ENCODE measurements at places on chromosomes 7 and 10.

- H3K4me1 ChIP-seq = no peaks in the 10 kb centered on the region
- H3K36me3 ChIP-seq = peaks cover 3% of the 10 kb centered on the region
- no peak overlapping the region for H3K4me3 ChIP-seq
- no peak for DNase-seq
- no peak overlapping the region for H3K27ac ChIP-seq
Measured at GRCh38 chr7:66257481-66257880, 52.3 kb downstream of the TPST1 start.

DNA sequence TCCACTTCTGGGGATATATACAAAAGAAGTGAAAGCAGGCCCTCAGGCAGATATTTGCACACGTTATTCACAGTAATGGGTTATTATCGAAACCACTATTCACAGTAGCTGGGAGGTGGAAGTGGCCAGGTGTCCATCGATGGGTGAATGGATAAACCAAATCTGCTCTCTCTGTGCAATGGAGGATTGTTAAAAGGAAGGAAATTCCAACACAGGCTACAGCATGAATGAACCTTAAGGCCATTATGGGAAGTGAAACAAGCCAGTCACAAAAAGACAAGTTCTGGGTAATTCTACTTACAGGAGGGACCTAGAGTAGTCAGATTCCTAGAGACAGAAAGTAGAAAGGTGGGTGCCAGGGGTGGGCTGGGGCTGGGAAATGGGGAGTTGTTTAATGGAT, 48.5 kb upstream of the BHLHA15 start:
- no peak for DNase-seq
- H3K4me1 ChIP-seq = no peaks in the 10 kb centered on the region
- H3K36me3 ChIP-seq = peaks cover 2% of the 10 kb centered on the region
- H3K4me3 ChIP-seq = no peak overlapping the region
- H3K27ac ChIP-seq = no peak overlapping the region

DNA sequence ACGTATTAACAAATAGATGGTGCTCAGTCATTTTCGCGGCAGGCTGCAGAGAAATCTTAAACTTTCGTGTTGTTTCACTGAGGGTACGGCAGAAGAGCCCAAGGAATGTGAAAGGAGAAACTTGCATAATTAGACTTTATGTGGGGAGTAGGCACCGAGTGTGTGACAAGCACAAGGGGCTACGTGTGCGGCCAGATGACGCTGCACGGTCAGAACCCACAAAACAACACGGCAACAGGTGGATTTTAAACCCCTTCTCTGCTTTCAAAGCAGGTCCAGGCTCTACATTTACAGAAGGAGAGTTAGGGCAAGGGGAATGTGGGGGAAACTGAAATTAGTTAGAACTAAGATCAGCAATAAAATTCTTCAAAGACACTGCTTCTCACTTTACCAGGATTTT, 392 bp upstream of the UCN3 start:
- H3K27ac ChIP-seq = no peak overlapping the region
- H3K4me3 ChIP-seq = no peak overlapping the region
- no peaks in the 10 kb centered on the region for H3K36me3 ChIP-seq
- H3K4me1 ChIP-seq = peaks cover 14% of the 10 kb centered on the region
- no peak for DNase-seq

DNA sequence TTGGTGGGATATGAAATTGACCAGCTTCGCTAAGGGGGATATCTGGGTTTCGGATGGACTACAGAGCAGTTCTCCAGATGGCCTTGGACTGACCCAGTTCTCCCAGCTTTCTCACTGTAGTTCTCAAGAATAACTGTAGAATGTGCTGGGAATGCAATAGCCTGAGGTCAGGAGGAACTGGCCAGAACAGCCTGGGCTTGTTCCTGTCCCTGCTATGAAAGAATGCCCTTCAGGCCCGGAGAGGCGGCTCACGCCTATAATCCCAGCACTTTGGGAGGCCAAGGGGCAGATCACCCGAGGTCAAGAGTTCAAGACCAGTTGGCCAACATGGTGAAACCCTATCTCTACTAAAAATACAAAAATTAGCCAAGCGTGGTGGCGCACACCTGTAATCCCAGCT, 12.3 kb upstream of the TSPAN14 start:
- H3K4me1 ChIP-seq = peaks cover 24% of the 10 kb centered on the region
- no peaks in the 10 kb centered on the region for H3K27me3 ChIP-seq
- no peaks in the 10 kb centered on the region for H3K36me3 ChIP-seq
- H3K4me3 ChIP-seq = no peak overlapping the region
- no peak overlapping the region for H3K27ac ChIP-seq

- no peaks in the 10 kb centered on the region for H3K36me3 ChIP-seq
- no peaks in the 10 kb centered on the region for H3K27me3 ChIP-seq
- DNase-seq = no peak
- H3K27ac ChIP-seq = no peak overlapping the region
Measured at GRCh38 chr7:52940481-52940880, 95.0 kb upstream of the POM121L12 start.

DNA sequence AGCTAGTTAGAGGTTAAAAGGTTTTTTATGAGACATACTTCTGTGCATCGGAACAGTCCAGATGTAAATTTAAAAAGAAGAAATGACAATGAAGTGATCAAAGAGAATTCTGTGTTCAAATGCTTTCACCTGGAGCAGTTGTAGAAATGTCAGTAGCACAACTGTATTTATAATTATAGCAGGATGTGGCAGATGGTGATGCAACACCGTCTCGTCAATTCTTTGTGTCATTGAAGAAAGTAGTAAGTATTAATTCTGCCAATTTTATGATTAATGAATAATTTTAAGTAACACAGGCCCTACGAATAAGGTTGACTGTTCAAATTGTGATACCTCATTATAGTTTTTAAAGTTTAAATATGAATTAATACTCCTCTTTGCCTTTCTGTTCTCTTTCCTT, 171.1 kb downstream of the ADK start:
- no peaks in the 10 kb centered on the region for H3K27me3 ChIP-seq
- H3K4me1 ChIP-seq = peaks cover 2% of the 10 kb centered on the region
- H3K36me3 ChIP-seq = peaks cover 16% of the 10 kb centered on the region
- DNase-seq = peak; percentile 27
- H3K4me3 ChIP-seq = no peak overlapping the region

GRCh38 chr10:131269776-131270460, 41.6 kb downstream of the TCERG1L start:
- H3K36me3 ChIP-seq = no peaks in the 10 kb centered on the region
- no peaks in the 10 kb centered on the region for H3K27me3 ChIP-seq
- H3K4me1 ChIP-seq = no peaks in the 10 kb centered on the region

DNA sequence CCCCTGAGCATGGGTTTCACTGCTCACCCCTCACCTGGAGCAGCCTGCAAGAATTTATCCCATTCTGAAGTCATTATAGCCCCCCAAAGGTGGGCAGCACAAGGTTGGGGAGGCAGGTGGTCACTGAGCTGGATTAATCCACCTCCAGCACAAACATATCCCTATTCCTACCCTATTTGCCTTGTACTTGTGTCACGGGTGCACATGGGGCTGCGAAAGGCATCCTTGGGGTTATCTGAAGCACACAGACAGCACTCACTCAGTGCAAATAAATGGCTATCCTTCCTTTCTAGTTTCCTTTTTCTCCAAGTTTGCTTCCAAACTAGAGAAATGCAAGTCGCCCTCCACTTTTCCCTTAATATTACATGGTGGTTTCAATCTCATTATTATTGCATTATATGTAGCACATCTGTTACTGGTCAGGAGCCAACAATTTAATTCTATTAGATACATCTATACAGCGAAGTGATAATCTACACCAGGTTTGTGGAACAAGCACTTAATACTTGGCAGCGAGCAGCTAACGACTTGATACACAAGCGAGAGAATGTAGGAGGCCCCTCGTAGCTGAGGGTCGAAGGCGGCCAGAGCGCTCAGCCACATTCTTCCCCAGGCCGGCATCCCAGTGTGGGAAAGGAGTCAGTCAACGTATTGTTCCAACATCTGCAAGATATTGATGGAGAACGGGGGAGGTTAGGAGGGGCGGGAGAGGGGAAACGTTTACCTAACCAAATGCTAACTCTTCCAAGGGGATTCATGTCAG, 121.3 kb upstream of the HABP2 start:
- no peak for DNase-seq
- H3K4me1 ChIP-seq = no peaks in the 10 kb centered on the region
- H3K27ac ChIP-seq = no peak overlapping the region
- no peaks in the 10 kb centered on the region for H3K27me3 ChIP-seq
- no peak overlapping the region for H3K4me3 ChIP-seq

DNA sequence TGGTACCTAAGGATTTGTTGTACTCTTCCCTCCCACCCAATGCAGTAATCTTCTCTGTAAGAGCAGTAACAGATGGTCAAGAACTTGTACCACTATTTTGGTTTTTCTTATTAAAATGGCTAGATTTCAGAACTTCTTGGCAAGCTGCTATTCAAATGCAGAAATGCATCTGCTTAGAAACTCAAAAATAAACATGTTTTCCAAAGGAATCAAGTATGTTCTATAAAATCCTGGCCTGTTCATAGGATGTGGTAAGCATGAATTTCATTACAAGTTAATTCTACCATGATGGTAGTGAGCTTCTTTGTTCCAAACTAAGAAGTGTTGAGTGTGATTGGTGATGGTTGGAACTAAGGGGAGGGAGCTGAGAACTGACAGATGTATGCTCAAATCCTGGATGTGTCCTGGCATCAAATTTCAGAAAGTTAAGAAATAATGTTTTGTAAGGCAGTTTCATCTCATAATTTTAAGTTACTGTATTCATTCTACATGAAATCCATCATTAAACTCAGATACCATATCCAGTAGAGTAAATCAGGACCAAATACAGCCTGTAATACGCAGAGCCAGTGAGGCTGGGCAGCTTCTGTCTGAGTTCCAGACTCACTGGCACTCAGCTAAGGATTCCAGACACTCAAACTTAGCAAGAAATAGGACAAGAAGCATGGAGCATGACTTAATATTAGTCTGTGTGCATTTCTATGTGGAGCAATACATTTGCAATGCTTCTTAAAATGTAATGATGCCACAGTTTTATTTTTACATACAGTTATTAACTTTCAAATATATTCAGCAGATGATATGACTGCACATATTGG, 119.6 kb downstream of the TES start:
- H3K4me3 ChIP-seq = no peak overlapping the region
- DNase-seq = no peak
- H3K36me3 ChIP-seq = no peaks in the 10 kb centered on the region
- H3K27me3 ChIP-seq = no peaks in the 10 kb centered on the region
- H3K4me1 ChIP-seq = no peaks in the 10 kb centered on the region
- no peak overlapping the region for H3K27ac ChIP-seq

DNA sequence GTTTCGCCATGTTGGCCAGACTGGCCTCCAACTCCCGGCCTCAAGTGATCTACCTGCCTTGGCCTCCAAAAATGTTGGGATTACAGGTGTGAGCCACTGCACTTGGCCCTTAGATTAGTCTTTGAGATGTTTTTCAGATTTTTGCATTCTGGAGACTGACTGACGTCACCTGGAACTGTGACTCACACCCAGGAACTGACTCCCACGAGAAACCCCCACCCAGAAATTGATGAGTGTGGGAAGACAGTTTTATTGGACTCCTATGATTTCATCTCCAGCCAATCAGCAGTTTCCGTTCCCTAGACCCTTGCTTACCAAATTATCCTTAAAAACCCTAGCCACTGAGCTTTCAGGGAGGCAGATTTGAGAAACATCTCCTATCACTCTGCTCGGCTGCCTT, 867.3 kb downstream of the TYW1 start:
- no peaks in the 10 kb centered on the region for H3K27me3 ChIP-seq
- no peaks in the 10 kb centered on the region for H3K36me3 ChIP-seq
- no peak overlapping the region for H3K4me3 ChIP-seq
- no peaks in the 10 kb centered on the region for H3K4me1 ChIP-seq

GRCh38 chr7:11593322-11593721, 238.7 kb downstream of the THSD7A start:
- DNase-seq = no peak
- H3K4me3 ChIP-seq = no peak overlapping the region
- H3K27ac ChIP-seq = no peak overlapping the region
- no peaks in the 10 kb centered on the region for H3K4me1 ChIP-seq
- no peaks in the 10 kb centered on the region for H3K36me3 ChIP-seq

DNA sequence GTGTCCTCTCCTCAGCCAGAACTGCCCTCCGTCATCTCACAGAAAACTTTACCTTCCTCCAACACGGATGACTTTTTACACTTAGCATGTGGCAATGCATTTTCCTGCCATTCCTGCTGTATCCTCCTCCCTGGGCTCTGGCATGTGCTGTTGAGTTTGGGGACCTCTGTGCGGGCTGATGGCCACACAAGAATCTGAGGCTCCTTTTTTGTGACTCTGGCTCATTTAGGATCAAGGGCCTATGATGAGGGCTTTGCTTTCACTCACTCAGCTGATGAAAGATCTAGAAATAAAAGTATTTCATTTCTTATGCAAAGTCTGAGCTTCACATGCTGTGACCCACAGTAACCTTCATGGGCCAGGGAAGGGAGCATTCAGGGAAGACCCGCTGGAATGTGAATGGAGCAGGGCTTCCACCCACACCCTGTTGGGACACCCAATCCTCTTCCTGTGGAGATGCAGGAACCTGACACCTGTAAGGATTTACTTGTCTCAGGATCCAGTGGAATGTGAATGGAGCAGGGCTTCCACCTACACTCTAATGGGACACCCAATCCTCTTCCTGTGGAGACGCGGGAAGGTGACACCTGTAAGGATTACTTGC, 500.3 kb upstream of the MKI67 start:
- no peak overlapping the region for H3K27ac ChIP-seq
- H3K4me3 ChIP-seq = no peak overlapping the region
- DNase-seq = no peak
- H3K27me3 ChIP-seq = no peaks in the 10 kb centered on the region
- no peaks in the 10 kb centered on the region for H3K36me3 ChIP-seq

DNA sequence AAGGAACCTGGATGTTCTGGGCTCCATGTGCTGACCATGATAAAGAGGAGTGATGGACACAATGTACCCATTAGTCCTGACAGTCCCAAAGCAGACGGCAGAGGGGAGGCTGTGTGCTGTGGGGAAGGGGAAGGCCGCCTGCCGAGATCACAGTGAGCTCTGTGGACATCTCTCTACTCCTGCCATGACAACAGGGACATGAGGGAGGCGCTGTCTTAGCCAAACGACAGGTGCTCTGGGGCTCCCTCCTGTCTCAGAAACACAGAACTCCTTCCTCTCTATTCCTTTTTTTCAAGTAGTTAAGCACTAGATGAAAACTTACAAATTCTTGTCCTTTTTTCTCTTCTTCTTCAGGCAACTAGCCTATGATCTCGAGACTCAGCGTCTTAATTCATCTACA, 113.1 kb downstream of the RNF32 start:
- peaks cover 33% of the 10 kb centered on the region for H3K36me3 ChIP-seq
- DNase-seq = no peak
- H3K4me1 ChIP-seq = no peaks in the 10 kb centered on the region
- H3K27me3 ChIP-seq = no peaks in the 10 kb centered on the region
- H3K4me3 ChIP-seq = no peak overlapping the region

DNA sequence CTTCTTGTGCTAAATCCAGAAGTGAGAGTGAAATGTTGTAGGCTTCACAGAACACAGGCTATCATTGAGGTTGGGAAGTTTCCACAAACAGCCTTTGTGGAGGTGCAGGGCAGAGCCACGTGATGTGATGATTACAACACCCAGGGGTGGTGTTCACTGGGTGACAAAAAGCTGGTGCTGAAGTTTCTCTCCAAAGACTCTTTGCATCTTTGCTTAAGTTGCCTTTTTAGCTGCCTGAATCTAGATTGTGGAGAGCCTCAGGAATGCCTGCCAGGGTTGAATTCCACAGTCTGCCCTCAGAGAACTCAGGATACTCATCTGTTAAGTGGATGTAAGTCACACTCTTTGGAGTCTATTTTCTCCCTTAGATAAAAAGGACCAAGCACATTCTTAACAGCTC, 56.3 kb downstream of the PLXNA4 start:
- no peak overlapping the region for H3K27ac ChIP-seq
- H3K27me3 ChIP-seq = no peaks in the 10 kb centered on the region
- no peaks in the 10 kb centered on the region for H3K36me3 ChIP-seq
